ENCODE measurements at places on chromosomes 3 and 15.

DNA sequence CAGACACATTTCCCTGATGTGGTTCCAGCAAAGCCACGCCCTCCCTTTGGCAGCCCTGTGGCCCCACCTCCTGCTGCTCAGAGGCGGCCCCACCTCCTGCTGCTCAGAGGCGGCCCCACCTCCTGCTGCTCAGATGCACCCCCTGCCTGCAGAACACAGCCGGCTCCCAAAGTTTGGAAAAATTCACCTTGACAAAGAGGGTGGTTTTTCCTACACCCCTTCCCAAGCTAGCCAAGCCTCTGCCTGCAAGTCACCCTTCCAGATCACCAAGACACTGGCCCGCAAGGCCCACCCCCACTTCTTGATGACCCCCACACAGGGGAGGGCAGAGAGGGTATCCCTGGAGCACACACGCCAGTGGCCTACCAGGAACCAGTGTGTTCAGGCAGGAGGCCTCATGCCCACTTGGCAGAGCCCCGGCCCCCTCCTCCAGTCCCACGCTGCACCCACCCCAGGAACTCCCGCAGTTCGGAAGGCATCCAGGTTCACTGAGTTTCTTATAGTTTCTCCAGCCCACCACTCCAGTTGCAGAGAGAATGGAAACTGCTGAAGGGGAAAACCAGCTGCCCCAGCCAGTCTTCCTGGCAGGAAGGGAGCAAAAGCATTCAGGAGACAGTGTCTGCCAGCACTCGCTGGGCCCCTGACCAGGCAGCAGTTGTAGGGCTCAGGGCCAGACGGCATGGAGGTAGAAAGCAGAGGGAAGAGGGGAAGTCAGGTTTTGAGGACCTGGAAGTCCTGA, 2.3 kb upstream of the HAPLN3 start:
- H3K4me1 ChIP-seq, result peaks cover 4% of the 10 kb centered on the region
- no peaks in the 10 kb centered on the region for H3K36me3 ChIP-seq
- H3K27me3 ChIP-seq, result no peaks in the 10 kb centered on the region
- peak; percentile 89 for DNase-seq

DNA sequence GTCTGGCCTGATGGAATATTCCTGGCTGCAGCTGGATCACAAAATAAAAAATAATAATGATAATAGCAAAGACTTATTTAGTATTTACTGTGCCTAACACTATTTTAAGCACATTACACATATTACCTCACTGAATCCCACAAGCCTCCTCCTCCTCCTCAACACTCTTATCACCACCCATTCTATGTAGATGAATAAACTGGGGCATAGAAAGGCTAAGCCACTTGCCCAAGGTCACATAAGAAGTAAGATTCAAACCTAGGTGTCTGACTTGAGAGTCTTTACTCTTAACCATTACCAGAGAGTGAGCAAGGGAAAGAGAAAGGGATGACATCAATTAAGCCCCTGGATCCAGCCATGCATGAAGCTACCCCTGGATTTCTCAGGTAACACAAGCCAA, 493.1 kb downstream of the SHQ1 start:
- DNase-seq, result no peak
- no peaks in the 10 kb centered on the region for H3K27me3 ChIP-seq
- no peaks in the 10 kb centered on the region for H3K36me3 ChIP-seq
- H3K27ac ChIP-seq, result no peak overlapping the region
- H3K4me1 ChIP-seq, result no peaks in the 10 kb centered on the region

GRCh38 chr15:72796210-72796514, 12.6 kb upstream of the ADPGK start:
- no peak overlapping the region for H3K27ac ChIP-seq
- H3K36me3 ChIP-seq, result no peaks in the 10 kb centered on the region
- H3K4me1 ChIP-seq, result no peaks in the 10 kb centered on the region
- no peak for DNase-seq
- peak overlapping the region; percentile 57 for H3K4me3 ChIP-seq
- H3K27me3 ChIP-seq, result no peaks in the 10 kb centered on the region

GRCh38 chr3:77149382-77149781, 109.5 kb downstream of the ROBO2 start:
- H3K4me1 ChIP-seq, result no peaks in the 10 kb centered on the region
- H3K4me3 ChIP-seq, result no peak overlapping the region
- no peaks in the 10 kb centered on the region for H3K36me3 ChIP-seq
- no peak overlapping the region for H3K27ac ChIP-seq
- no peaks in the 10 kb centered on the region for H3K27me3 ChIP-seq

DNA sequence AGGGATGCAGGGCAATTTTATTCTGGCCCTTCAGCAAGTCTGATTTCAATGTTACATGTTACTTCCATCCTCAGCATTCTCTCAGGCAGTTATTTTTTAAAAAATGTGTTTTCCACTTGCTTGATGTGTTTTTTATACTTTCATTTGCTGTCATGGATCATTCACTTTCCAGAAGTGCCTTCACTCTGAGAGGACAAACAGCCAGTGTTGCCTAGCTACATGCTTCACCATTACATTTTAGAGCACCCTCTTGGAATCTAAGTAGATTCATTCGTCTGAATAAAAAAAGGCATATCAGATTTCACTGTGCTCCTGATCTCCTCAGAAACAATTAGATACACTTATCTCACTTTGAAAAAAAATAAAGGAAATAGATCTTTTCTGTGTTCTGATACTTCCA, 93.6 kb upstream of the POU1F1 start:
- no peaks in the 10 kb centered on the region for H3K4me1 ChIP-seq
- H3K4me3 ChIP-seq, result no peak overlapping the region
- no peaks in the 10 kb centered on the region for H3K27me3 ChIP-seq

GRCh38 chr15:70923311-70924080, 30.9 kb downstream of the LRRC49 start:
- DNase-seq, result no peak
- no peaks in the 10 kb centered on the region for H3K36me3 ChIP-seq
- no peak overlapping the region for H3K27ac ChIP-seq
- H3K27me3 ChIP-seq, result no peaks in the 10 kb centered on the region

DNA sequence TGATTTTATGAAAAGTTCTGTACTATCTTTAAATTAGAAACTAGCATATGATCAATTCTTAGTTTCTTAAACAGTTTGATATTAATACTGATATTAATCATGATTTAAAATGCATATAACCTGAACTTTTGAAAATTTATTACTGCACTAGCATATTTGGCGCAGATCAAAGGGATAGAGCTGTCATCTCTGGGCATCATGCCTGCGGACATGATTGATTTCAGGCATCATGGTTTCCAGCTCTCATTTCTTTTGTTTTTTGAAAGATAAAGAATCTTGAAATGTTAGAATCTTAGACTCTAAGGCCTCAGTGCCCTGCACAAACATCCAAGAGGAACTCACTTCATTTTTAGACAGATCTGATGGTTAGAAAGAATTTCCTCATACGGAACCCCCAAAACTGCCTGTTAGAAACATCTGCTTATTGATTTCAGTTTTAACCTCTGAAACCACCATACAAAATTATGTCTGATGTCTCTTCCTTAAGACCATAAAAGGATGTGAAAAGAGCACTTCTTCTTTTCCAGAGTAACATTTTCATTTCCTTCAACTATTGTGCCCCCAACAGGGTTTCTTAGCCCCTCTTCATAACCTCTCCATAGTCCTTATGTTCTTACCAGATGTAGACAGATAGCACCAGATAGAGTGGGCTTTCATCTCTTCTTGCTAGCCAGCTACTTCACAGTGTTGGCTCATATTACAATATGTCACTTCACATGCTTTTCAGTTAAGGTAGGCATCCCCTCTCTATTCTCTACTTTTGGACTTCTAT, 110.8 kb downstream of the BBX start:
- H3K4me1 ChIP-seq, result no peaks in the 10 kb centered on the region
- no peak overlapping the region for H3K27ac ChIP-seq
- no peaks in the 10 kb centered on the region for H3K36me3 ChIP-seq

DNA sequence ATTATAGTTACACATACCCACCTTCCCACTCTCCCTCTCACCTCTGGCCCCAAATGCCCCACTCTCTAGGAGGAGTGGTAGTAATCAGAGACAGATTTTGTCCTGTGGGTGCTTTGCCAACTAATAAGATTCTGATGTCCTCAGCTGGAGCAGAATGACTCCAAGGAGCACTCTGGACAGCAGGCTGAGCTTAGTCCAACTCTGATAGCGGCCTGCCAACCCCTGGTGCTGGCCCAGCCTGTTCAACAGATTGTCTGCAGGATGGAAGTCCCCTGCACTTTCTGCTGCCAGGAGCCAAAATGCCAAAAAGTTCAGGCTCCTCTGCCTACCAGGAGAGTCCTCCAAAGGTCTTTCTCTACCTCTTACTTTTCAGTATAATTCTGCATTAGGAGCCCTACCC, 160.5 kb upstream of the UMPS start:
- H3K27me3 ChIP-seq, result no peaks in the 10 kb centered on the region
- H3K4me1 ChIP-seq, result no peaks in the 10 kb centered on the region
- DNase-seq, result no peak
- no peak overlapping the region for H3K4me3 ChIP-seq
- no peaks in the 10 kb centered on the region for H3K36me3 ChIP-seq

DNA sequence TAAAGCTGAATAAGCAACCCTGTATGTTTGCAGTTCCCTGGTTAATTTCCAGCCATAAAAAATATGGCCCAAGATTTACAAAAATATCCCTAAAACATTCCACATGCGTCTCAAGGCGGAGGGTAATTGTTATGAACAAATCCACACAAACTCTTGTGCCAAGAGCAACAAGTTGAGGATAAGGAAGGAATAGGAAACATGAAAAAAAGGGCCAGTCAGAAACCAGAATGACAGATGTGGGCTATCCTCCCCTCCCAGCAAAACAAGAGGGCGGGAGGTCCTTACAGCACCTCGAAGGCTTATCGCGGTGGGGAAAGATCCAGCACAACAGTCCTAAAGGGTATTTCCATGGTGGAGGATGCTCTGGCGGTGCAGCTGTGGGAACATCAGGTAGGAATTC, 155.6 kb upstream of the HES1 start:
- no peak overlapping the region for H3K27ac ChIP-seq
- no peaks in the 10 kb centered on the region for H3K36me3 ChIP-seq
- no peak for DNase-seq
- no peaks in the 10 kb centered on the region for H3K27me3 ChIP-seq
- H3K4me1 ChIP-seq, result peaks cover 13% of the 10 kb centered on the region
- H3K4me3 ChIP-seq, result no peak overlapping the region

- H3K27me3 ChIP-seq, result no peaks in the 10 kb centered on the region
- no peak for DNase-seq
- no peak overlapping the region for H3K4me3 ChIP-seq
- no peak overlapping the region for H3K27ac ChIP-seq
Measured at GRCh38 chr3:148309390-148310035, 388.2 kb upstream of the AGTR1 start.

GRCh38 chr3:133758964-133759739, 13.0 kb downstream of the TF start:
- no peak overlapping the region for H3K4me3 ChIP-seq
- H3K27ac ChIP-seq, result no peak overlapping the region
- no peaks in the 10 kb centered on the region for H3K4me1 ChIP-seq
- H3K36me3 ChIP-seq, result no peaks in the 10 kb centered on the region
- DNase-seq, result no peak

- no peaks in the 10 kb centered on the region for H3K4me1 ChIP-seq
- H3K27me3 ChIP-seq, result no peaks in the 10 kb centered on the region
- H3K27ac ChIP-seq, result no peak overlapping the region
- no peaks in the 10 kb centered on the region for H3K36me3 ChIP-seq
Measured at GRCh38 chr3:82940124-82940523, 1178.7 kb upstream of the GBE1 start.

DNA sequence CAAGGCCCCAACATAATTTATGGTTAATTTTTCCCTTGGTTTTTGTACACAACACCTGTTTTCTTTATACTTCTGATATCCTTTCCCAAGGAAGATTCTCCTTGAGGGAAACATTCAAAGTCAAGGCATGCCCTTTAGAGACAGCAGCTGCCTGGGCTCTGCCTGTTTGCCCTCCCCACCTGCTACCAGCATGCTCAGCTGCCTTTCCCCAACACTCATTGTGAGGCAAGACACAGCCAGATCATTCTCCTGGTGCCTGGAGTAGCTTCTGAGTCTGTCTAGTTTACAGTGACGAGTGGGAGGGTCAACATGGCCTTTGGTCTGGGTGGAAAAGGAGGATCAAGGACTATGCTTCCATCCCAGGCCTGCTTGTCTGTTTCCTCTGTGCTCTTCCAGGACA, 132.5 kb downstream of the EPHB1 start:
- no peaks in the 10 kb centered on the region for H3K4me1 ChIP-seq
- no peak overlapping the region for H3K4me3 ChIP-seq
- DNase-seq, result no peak
- H3K36me3 ChIP-seq, result no peaks in the 10 kb centered on the region
- no peak overlapping the region for H3K27ac ChIP-seq
- no peaks in the 10 kb centered on the region for H3K27me3 ChIP-seq

GRCh38 chr3:59443618-59444293, 393.9 kb upstream of the CFAP20DC start:
- H3K36me3 ChIP-seq, result no peaks in the 10 kb centered on the region
- DNase-seq, result no peak
- no peaks in the 10 kb centered on the region for H3K27me3 ChIP-seq
- H3K4me3 ChIP-seq, result no peak overlapping the region

- H3K27ac ChIP-seq, result peak within 1 kb of the TSS; percentile 94
- DNase-seq, result peak; percentile 93
- peak within 1 kb of the TSS; percentile 83 for H3K4me3 ChIP-seq
- H3K4me1 ChIP-seq, result peaks cover 12% of the 10 kb centered on the region
- H3K36me3 ChIP-seq, result no peaks in the 10 kb centered on the region
Measured at GRCh38 chr3:45995236-45996192, at the start of gene FYCO1. FYCO1 (minus strand) TSS chr3:45995824; CDS start chr3:45984910, 10,914 bp downstream.

DNA sequence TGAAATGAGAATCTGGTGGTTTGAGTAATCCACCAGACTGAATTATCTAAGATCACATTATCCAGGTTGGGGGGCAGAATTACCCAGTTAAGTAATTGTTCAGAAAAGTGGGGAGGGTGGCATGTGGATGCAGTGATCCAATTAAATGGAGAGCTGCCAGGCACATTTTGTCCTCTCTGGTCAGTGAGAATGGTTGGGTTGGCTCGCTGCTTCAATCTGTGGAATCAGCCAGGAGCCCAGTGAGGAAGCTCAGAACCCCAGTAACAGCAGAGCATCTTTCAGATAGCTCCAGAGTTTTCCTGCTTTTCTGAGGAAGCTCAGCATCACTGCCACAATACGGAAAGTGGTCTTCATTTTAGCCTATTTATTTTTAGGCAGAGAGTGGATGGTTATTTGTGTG, 6.4 kb upstream of the EXOG start:
- DNase-seq, result no peak
- no peak overlapping the region for H3K4me3 ChIP-seq
- no peaks in the 10 kb centered on the region for H3K27me3 ChIP-seq

- DNase-seq, result no peak
- no peak overlapping the region for H3K27ac ChIP-seq
- H3K36me3 ChIP-seq, result no peaks in the 10 kb centered on the region
- H3K4me3 ChIP-seq, result no peak overlapping the region
- H3K4me1 ChIP-seq, result no peaks in the 10 kb centered on the region
- H3K27me3 ChIP-seq, result no peaks in the 10 kb centered on the region
Measured at GRCh38 chr3:58371754-58372153, 39.1 kb downstream of the PXK start.

DNA sequence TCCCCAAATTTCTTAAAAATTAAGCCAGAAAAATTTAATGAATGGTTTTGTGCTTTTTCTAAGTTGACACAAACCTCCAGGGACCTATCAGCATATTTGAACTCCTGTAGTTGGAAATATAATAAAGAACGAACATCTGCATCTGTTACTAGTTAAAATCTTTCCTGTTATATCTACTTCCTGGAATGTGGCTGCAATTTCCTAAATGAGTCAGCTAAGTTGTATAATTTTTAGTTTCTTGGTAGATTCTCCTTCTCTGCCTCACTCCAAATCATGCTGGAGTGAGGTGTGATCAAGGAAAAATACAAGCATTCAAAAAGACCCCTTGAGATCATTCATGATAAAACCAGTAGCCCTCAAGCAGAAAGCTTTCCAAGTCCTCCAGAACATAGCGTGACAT, 106.2 kb upstream of the MCTP2 start:
- H3K36me3 ChIP-seq, result no peaks in the 10 kb centered on the region
- peak overlapping the region; percentile 2 for H3K27ac ChIP-seq
- no peaks in the 10 kb centered on the region for H3K4me1 ChIP-seq
- no peak overlapping the region for H3K4me3 ChIP-seq
- no peaks in the 10 kb centered on the region for H3K27me3 ChIP-seq
- DNase-seq, result no peak

Measured in breast epithelium (tissue), 4 donors.